ENCODE measurements at places on chromosomes 4 and X.
A peak's percentile ranks its signal among the peaks of the same experiment; 100 is the strongest.

DNA sequence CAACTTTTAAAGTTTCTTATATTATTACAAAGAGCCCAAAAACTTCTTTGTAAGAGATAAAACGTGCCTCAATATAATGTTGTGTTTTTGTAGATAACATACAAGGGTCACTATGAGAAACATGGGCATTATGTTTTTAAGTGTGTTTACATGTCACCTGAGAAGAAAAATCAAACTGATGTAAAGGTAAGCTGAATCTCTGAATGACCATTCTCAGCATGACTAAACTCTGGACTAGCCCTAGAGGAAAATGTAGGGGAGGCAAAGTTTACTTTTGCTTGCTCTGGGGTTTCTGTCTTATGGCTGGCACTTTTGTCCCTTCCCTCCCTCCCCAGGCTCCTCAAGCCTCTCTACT is 6.8 kb downstream of the MEPE start:
- no peaks in the 10 kb centered on the region for H3K27me3 ChIP-seq
- no peak overlapping the region for H3K4me3 ChIP-seq
- no peaks in the 10 kb centered on the region for H3K36me3 ChIP-seq
- H3K27ac ChIP-seq, result no peak overlapping the region
- no peaks in the 10 kb centered on the region for H3K4me1 ChIP-seq
- no peak for DNase-seq

DNA sequence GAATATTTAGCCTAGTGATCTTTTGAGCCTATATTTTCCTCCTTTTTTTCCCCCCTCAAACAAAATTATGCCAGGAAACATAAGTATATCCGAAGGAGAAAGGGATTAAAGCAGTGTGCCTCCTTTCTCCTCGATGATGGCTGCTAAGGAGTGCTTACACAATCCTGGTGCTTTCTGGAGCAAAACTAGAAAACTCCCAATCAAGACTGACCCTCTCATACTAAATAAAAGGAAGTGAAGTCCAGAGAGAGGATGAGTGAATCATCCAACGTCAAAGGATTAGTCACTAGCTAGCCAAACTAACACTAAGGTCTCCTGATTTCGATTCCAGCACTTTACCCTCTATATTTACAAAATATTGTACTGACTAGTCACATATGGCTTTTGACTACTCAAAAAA is 146.8 kb downstream of the PPP3CA start:
- H3K4me3 ChIP-seq, result no peak overlapping the region
- no peak for DNase-seq
- peaks cover 8% of the 10 kb centered on the region for H3K4me1 ChIP-seq
- H3K36me3 ChIP-seq, result no peaks in the 10 kb centered on the region

DNA sequence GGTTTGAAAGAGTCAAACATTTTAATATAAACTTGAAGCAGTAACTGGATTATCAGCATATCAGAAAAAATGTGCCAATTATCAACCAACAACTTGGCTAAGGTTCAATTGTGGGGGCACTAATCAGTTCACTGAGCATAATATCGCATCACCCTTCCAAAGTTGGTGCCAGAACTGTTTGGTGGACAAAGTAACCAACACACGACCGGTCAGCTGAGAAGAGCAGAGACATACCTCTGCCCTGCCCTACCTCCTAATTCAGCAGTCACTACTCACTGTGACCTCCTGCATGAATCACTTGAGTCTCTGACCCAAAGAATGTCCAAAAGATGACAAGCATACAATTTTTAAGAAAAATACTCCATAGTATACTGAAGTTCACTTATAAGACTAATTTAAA is 53.2 kb downstream of the TSPAN5 start:
- H3K27me3 ChIP-seq, result no peaks in the 10 kb centered on the region
- H3K36me3 ChIP-seq, result no peaks in the 10 kb centered on the region
- H3K4me1 ChIP-seq, result no peaks in the 10 kb centered on the region
- DNase-seq, result no peak

DNA sequence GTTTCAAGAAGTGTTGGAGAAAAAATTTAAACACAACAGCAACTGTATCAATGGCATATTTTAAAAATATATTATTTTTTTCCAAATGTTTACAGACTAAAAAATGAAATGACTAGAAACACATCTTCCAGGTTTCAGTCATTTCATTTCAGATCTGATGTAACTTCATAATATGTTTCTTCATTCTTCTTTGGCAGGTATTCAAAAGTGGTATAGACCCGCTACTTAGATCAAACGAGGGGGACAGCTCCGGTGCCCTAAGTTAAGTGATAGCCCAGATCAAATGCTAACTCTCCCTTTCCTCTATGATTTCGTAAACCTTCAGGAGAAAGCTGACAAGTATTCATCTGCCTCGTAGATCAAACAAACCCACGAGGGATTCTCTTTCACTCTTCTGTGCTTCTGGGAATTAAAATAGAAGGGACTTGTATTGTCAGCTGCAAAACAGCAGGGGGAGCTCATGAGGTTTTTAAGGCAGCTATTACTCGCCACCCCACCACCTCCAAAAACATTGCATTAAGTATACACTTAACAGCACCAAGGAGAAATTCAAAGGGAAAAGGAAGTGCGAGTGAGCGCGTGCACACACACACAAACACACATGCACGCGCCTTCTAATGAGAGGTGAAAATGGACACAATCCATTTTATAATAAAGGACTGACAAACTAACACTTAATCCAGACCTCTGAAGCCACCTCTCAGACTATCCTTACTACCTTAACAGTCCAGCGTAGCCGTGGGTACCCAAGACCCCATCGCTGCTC is 21.4 kb downstream of the HELT start:
- H3K27ac ChIP-seq, result no peak overlapping the region
- peaks cover 2% of the 10 kb centered on the region for H3K4me1 ChIP-seq
- H3K4me3 ChIP-seq, result no peak overlapping the region
- peak; percentile 44 for DNase-seq
- no peaks in the 10 kb centered on the region for H3K36me3 ChIP-seq

DNA sequence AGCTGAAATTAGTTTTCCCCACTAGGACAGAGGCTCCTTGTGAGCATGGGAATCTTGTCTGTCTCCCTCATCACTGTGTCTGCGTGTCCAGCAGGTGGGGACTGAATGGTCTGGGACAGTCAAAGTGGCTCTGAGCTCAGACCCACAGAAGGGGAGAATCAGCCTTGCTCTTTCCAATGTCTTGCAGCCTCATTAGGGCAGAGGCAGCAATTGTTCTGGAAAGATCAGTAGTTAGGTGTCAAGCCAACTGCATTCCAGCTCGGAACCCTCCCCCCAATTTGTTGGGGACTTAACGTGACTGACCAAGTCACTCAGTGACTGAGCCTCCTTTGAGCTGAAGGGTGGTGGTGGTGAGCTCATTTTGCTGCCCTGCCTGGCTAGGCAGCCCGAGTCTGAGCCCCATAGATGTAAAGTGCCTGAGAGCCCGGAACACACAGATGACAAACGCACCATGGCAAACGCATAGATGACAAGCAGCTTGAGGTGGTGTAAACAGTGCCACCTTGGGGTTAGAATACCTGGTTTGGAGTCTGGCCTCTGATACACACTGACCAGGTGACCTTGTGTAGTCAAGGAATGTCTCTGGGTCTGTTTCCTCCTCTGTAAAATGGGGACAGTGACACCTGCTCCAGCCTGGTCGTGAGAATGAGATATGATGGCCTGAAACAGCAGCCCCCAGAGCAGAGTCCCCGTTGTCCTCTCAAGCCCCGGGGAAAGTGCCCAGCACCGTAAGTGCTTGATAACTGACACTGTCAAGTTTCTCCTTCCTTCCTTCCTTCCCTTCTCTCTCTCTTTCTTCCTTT is 2.7 kb upstream of the SORCS2 start:
- no peak overlapping the region for H3K4me3 ChIP-seq
- no peak for DNase-seq
- no peak overlapping the region for H3K27ac ChIP-seq
- H3K4me1 ChIP-seq, result peaks cover 21% of the 10 kb centered on the region
- no peaks in the 10 kb centered on the region for H3K36me3 ChIP-seq

GRCh38 chr4:108486046-108486445 is 134.3 kb upstream of the RPL34 start:
- H3K27me3 ChIP-seq, result no peaks in the 10 kb centered on the region
- H3K27ac ChIP-seq, result no peak overlapping the region
- DNase-seq, result no peak
- no peak overlapping the region for H3K4me3 ChIP-seq
- no peaks in the 10 kb centered on the region for H3K4me1 ChIP-seq

- H3K36me3 ChIP-seq, result no peaks in the 10 kb centered on the region
- no peak for DNase-seq
- peaks cover 7% of the 10 kb centered on the region for H3K4me1 ChIP-seq
- H3K27me3 ChIP-seq, result no peaks in the 10 kb centered on the region
Measured at GRCh38 chr4:151331276-151332042, 6.1 kb upstream of the SH3D19 start.
